ENCODE measurements at places on chromosomes 3 and 15.

DNA sequence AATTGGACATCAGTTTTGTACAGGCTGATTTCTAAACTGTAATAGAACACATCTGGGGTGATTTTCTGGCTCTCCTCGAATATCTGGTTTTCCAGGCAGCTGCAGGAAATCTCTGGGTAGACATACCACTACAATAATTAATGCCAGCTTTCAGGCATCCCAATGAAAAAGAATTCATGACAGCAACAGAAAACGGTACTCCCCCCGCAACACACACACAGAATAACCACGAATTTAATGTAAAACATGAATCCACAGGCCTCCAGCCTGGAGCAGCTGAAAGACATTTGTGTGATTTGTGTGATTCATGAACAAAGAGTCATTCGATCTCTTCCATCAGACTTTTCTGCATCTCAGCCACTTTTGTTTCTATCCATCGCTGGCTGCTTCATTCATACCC lies 262.2 kb downstream of the MAGI1 start:
- peak; percentile 73 for DNase-seq

GRCh38 chr3:104316118-104316517 lies 1050.6 kb upstream of the ALCAM start:
- DNase-seq = no peak

DNA sequence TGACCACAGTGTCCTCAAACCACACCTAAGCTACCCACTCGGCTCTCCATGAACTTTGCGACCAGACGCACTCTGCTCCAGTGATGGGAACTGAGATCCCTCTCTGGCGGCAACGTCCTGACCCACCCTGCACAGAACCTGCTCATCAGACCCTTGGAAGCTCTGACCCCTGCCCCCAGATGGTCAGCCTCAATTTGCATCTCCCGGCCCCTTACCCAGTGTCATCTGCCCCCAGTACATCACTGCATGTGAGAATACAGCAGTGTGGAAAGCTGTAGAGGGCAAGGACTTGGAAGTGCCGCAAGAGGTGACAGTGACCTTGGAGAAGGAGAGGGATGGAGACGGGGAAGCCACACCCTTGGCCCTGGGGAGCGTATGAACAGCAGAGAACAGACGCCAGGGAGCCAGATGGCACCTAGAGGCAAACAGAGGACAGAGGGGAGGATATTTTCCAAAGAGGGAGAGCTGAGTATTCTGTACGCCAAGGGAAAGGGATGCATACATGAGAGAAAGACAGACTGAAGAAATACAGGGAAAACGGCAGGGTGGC lies 192.0 kb downstream of the XXYLT1 start:
- no peak for DNase-seq

GRCh38 chr3:160935413-160936095 lies 169.6 kb downstream of the B3GALNT1 start:
- no peak for DNase-seq

GRCh38 chr15:70636540-70637165 lies 126.7 kb downstream of the UACA start:
- DNase-seq = peak; percentile 24

DNA sequence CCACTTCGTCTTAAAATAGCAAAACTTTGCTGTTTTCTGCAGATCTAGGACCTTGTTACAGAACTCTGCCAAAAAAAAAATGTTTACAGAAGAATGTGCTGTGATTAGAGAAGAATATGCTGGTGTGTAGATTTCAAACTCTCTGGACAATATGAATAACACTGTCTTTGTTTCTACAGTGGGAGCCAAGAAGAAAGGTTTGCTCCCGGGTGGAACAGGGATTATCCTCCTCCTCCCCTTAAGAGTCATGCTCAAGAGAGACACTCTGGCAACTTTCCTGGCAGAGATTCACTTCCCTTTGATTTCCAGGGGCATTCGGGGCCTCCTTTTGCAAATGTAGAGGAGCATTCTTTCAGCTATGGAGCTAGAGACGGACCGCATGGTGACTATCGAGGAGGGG lies 27.3 kb downstream of the RBM6 start:
- peak; percentile 15 for DNase-seq

Measured in fibroblast of mammary gland (primary cell).